ENCODE measurements at places on chromosomes 7 and 10.

DNA sequence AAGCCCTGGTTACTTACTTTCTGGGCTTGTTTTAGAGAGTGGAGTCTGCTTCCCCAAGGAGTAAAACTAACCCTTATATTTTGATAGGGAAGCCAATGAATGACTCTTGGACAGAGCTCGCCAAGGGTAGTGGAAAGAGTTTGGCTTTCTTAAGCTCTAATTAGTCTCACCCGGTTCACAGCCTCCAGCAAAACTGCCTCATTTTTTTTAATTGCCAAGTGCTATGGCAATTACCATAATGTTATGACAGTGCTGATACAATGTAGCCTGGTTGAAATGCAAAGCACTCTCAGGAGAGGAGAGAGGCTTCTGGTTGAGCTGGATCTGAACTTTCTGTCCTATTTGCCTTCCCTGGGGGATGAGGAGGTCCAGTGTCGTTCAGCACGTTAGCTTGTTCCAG is 376.1 kb upstream of the CHRM2 start:
- no peak for DNase-seq

GRCh38 chr10:93058139-93058538 is 2.5 kb upstream of the CYP26C1 start:
- DNase-seq = no peak

- DNase-seq = no peak
Observed at GRCh38 chr10:69089638-69090599, 2.0 kb downstream of the SRGN start.

- no peak for DNase-seq
Observed at GRCh38 chr7:119696336-119696735, 576.6 kb upstream of the KCND2 start.

DNA sequence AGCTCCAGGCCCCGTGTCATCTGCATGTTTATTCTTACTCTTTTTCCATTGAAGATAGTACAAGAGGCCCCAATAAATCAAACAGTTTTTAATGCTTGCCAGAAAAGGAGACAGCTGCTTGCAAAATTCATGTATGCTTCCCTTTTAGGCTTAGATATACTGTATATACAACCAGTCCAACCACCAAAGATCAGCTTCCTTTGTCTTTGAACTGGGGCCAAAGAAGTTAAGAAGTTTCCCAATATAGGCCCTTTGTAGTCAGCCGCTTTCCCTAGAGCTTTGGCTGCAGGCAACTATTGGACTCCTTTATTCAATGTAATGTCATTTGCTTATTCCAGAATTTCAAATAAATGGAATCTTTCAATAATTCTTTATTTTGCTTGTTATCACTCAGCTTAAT is 1395.0 kb downstream of the GATA3 start:
- no peak for DNase-seq

DNA sequence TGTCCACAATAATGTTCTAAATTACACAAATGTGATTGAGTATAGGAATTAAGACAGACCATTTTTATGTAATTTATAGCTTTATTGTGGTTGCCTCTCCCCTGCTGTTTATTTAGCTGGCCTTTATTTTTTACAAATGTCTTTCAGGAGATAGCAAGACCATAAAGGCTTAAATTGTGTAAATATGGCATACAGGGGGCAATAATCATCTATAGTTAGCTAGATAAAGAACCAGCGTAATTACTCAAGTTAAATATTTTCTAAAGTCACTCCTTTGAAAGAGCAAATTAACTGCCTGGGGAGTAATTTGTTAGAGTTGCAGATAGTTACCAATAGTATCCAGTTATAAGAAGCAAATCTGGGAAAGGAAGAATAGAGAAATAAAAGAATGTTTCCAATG is at the start of gene MALRD1:
Gene MALRD1 (plus strand): TSS at position 313 of the 400 bp plus-strand sequence. CDS start 138 bp downstream, outside the sequence.
- DNase-seq = no peak

- no peak for DNase-seq
Observed at GRCh38 chr10:111273635-111274034, 196.8 kb downstream of the ADRA2A start.

DNA sequence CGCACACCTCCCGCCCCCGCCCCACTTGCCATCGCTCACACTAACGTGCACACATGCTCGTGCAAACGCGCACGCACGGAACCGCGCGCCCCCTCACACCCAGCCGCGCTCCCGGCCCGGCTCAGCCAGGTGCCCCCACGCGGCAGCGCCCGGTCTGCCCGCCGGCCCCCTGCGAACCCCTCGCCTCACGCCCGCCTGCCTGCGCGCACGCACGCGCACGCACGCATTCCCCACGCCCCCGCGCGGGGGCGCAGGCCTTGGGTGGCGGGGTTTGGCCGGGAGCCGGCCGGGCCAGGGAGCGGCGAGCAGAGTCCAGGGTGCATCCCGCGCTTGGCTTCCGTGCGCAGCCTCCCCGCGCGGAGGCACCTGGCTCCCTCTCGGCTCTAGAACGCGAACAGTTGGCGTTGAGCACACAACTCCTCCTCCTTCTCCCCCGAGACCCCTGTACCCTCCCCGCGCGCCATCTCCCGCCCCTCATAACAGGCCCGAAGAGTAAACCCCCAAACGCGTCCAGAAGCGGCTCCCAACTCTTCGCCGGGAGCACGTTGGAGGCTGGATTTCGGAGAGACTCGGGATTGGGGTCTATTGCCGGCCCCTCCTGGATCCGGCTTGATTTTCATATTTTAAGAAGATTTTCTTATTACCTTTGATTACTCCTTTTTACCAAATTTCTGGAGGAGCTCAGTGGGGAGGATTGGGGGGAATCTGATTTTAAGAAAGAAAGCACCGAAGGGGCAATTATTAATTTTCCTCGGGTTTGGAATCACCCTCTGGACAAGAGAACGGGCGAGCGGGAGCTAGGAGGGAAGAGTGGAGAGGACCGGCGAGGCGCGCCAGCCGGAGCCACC is 527 bp upstream of the SORCS3 start:
- DNase-seq = no peak

DNA sequence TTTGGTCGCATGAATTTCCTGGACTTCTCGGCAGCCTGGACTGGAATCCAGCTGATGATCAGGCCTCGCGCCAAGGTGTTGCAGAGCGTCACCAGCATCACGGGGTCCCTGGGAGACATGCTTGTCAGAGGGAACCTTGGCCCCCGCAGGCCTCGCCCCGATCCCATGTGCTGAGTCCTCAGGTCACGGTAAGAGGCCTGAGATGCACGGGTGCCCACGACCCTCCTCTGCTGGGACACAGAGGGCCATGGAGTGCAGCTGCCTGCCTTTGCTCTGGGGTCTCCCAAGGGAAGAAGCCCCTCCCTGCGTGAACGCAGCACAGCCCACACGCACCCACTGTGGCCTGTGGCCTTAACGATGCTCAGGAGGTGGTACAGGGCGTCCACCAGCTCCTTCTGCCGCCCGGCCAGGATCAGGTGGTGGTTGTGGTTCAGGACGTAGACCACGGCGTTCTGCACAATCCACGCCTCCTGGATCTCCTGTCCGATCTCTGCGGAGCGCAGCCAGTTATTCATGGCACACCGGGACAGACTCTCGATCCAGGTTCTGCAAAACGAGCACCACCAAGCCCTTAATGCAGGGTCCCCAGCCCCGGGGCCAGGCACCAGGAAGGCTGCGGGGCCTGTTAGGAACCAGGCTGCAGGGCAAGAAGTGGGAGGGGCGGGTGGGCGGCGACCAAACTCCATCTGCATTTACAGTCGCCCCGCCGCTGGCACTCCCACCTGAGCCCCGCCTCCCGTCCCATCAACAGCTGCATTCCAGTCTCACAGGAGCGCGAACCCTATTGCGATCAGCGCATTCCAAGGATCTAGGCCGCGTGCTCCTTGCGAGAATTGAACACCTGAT is 29.4 kb downstream of the CFAP46 start:
- no peak for DNase-seq

DNA sequence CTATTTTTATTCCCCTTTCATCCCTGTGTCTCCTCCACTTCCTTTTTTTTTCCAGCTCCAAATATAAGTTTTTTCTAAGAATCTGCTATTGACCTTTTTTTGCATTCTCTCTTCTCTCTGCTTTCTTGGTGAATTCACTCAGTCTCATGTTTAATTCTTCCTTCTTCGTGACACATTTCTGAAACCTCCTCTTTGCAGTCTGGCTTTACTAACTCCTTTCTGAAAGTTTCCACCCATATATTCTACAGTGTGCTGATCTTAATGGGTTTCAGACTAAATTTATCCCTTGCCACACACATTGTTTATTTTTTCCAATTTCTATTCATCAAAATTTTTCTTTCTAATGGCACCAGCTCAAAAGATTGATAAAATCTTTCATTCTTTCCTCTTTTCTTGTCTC is 47.8 kb upstream of the CALD1 start:
- no peak for DNase-seq

GRCh38 chr10:69847883-69848282 is 46.2 kb downstream of the COL13A1 start:
- DNase-seq = no peak

DNA sequence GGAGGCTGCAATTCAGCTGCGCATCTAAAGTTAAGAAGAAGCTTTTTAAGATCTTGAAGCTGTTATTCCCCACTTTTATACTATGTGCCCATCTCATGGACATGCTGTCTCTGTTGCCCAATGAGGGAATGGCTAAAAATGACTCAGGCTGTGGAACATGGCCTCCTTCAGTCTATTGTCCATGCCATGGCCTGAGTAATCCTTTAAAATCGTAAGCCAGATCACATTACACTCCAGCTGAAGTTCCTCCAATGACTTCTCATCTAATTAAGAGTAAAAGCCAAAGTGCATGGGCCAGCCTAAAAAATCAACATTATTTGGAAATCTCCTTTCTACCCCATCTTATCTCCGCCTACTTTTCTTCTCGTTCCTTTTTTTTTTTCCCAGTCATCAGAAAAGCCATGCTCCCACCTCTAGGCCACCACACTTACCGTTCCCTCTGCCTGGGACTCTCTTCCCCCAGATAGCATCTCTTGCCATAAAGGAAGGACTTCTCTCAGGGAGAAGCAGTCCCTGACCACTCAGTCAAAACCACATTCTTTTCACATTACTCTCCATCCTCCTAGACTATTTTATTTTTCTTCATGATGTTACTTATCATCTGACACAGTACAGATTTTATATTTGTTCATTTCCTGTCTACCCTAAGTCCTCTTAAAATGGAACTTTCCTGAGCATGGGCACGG is 337.4 kb downstream of the PRPF18 start:
- DNase-seq = peak; percentile 83

DNA sequence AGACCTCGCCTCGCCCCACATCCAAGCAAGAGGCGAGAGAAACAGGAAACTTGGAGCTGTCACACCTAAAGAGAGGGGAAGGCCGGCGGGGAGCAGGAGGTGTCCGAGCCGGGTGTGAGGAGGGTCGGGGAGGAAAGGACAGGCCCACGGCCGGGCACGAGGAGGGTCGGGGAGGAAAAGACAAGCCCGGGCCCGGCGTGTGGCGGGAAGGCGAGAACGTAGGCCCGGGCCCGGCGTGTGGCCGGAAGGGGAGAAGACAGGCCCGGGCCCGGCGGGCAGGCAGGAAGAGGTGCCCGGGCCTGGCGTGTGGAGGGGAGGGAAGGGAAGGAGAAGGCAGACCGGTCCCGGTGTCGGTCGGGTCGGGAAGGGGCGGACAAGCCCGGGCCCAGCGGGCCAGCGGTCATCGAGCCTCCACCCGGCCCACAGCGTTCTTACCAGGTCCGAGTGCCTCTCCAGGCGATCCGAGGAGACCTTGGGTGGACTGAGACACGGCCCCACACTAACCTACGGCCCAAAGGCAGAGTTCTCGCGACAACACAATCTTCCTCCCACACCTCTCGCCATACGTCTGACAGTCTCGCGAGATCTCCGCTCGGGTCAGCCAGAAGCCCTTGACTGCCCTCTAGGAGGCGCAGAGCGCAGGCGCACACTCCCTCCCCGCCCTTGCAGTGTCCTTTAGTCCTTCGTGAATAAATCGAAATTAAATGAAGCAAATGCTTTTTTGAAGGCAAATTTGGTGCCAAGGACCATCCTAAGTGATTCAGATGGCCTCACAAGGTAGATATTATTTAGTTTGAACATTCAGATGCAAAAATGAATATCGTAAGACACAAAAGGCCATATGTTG is at the start of gene NCOA4:
Gene NCOA4 (minus strand): TSS at position 533 of the 847 bp plus-strand sequence. CDS start 13,943 bp downstream, outside the sequence.
- peak; percentile 99 for DNase-seq

- no peak for DNase-seq
Observed at GRCh38 chr10:18450298-18450697, 201.1 kb downstream of the NSUN6 start.

- no peak for DNase-seq
Observed at GRCh38 chr7:111801277-111801676, 239.0 kb upstream of the IMMP2L start.

DNA sequence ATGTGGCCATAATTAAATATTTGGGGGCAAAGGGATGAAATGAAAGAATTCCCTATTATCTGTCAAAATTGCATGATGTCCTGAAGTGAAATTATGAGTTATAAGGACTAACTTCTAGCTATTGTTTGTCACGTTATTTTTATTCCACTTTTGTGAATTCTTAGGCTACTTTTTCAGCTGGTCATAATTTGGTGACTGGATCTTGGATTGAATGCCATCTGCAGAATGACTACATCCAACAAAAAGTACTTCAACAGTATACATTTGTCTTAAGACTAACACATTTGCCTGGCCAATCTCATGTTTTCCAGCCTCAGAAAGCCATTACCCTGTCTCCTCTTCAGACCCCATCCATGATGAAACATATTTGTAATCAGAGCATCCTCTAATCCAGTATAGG is 48.1 kb upstream of the WNT16 start:
- DNase-seq = no peak

DNA sequence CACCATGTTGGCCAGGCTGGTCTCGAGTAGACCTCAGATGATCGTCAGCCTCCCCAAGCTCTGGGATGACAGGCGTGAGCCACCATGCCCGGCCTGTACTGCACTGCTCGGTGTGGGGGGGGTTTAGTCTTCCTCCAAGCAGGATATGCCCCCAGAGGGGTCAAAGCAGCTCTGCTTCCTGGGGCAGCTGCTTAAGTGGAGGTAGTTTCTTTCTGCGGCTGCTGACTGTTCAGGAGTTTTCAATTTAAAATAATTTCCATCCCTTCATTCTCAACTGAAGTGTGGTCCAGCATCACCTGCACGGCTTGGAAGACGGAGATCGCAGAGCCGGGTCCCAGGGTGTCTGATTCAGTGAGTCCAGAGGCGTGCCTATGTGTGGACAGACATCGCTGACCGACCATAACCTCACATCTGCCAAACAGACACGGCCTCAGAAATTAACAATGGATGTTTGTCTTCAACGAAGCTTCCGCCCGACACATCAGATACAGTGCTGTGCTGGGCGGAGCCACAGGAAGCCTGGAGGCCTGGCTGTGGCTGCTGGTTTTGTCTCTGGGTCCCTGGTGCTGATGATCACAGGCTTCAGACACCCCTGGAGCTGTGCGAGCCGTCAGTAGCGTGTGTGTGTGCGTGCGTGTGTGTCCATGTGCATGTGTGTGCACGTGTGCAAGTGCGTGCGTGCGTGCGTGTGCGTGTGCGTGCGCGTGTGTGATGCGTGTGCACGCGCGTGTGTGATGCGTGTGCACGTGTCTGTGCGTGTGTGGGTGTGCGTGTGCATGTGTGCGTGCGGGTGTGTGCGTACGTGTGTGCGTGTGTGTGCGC is 226.5 kb upstream of the PITRM1 start:
- no peak for DNase-seq

GRCh38 chr10:97072851-97073665 is 112.7 kb downstream of the SLIT1 start:
- peak; percentile 57 for DNase-seq

DNA sequence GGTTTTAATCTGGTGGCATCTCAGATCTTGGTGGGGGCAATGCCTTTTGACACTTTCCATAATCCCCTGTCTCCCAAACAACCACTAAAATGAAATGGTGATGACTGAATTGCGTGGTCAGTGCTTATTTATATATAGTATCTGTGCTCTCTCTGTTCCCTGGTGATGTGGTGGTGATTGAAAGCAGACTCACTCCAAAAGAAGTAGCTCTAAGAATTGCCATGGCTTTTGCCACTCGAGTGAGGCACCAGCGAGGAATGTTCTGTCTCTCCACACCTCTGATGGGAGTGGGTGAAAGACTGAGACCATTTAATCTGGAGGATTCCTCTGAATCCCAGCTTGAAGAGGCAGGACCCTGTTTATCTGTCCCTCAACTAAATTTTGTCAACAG is 2.8 kb downstream of the DUSP5 start:
- DNase-seq = peak; percentile 42

Measured in fibroblast of the conjunctiva (primary cell).